Caco-2 (cell line): ENCODE measurements at places on chromosomes 2 and 18.

DNA sequence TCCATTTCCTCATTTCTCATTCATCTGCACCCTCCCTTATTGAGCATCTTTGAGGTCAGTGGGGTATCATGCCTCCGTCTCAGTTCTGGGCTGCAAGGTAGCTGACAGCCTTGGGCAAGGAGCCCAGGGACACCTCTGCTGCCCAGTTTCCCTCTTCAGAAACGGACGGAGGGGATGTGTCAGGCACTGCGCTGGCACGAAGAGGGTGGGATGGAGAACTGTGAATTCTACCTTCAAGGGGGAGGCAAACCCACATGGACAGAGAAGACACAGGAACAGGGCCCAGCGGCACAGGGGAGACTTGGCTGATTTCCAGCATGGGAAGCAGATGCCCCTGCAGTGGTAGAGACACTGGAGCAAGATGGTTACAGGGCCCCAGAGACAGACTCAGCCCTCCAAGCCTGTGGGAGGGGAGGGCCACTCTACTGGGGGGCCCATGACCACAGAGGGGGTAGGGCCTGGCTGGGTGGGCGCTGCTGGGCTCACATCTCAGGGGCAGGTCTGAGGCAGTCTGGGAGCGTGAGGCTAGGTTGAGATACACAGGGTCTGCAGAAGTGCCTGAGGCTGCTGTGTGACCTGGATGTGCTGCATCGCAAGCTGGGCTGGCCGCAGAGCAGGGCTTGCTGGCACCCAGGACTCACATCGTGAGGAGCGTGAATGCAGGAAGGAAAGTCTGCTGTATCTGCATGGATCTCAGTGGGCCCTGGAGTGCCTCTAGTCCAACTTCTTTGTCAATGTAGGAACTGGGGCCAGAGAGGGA lies 92.3 kb downstream of the HS1BP3 start:
- DNase-seq = no peak

GRCh38 chr2:237872178-237872887 lies 12.9 kb downstream of the RAMP1 start:
- DNase-seq = no peak

DNA sequence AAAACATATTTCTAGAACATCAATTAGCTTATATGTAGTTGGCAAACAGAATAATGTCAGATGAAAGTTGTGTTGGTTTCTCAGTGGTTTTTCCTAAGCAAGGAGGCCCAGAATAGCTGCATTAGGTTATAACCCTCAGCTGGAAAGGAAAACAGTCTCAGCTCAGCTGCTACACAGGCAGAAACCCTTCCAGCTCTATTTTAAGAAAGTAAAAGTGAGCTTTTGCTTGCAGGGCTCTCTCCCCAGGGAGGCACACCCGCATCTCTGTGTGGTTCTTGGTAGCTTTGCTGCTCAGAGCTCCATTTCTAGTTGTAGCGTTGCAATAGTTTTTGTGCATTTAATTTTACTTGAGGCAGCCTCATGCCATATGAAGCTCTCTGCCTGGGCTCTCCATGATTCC lies 54.6 kb downstream of the PIKFYVE start:
- DNase-seq = no peak

- no peak for DNase-seq
Observed at GRCh38 chr2:111139637-111140317, 19.1 kb downstream of the BCL2L11 start.
